Spinal cord (tissue), 10 donors: ENCODE measurements at places on chromosomes 7 and 10. TPM values are rescaled to one million over a fixed set of nuclear protein-coding genes. Genes with fewer than 3 reads are reported as not detected.

The ATP6V0A4 gene
- 1.3 TPM for total RNA-seq

The DLX5 gene
- total RNA-seq: not detected

The MRLN gene
- 1.6 TPM for total RNA-seq

The TMEM196 gene
- 2.4 TPM for total RNA-seq

The AGAP9 gene
- 13.8 TPM for total RNA-seq

The KAZALD1 gene
- 4.2 TPM for total RNA-seq

The PDE1C gene
- total RNA-seq: 24.0 TPM

The DEPP1 gene
- total RNA-seq: 18.1 TPM

The AKR1C1 gene
- total RNA-seq: 20.2 TPM

The CDHR1 gene
- 5.4 TPM for total RNA-seq

The SPDYE6 gene
- total RNA-seq: not detected
